GM23248 (cell line): ENCODE measurements at places on chromosomes 1 and 21.

DNA sequence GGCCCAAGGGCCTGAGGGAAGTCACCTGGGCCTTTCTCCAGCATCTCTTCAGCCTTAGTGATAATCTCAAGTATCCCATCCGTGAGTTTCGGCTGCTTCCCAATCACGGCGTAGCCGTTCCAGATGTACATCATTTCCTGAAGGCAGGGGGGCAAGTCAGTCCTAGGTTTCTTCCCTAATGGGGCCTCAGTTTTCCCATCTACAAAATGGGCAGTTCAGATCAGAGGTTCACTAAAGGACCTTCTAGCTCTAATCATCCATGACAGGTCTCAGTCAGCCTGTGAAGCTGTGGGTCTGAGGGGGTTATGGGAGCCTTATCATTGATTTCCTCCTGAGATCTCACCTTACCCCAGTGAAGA is 39.9 kb downstream of the TTC39A start:
- H3K4me1 ChIP-seq, result no peaks in the 10 kb centered on the region
- DNase-seq, result no peak
- H3K27ac ChIP-seq, result no peak overlapping the region
- no peaks in the 10 kb centered on the region for H3K27me3 ChIP-seq
- no peak overlapping the region for H3K4me3 ChIP-seq

DNA sequence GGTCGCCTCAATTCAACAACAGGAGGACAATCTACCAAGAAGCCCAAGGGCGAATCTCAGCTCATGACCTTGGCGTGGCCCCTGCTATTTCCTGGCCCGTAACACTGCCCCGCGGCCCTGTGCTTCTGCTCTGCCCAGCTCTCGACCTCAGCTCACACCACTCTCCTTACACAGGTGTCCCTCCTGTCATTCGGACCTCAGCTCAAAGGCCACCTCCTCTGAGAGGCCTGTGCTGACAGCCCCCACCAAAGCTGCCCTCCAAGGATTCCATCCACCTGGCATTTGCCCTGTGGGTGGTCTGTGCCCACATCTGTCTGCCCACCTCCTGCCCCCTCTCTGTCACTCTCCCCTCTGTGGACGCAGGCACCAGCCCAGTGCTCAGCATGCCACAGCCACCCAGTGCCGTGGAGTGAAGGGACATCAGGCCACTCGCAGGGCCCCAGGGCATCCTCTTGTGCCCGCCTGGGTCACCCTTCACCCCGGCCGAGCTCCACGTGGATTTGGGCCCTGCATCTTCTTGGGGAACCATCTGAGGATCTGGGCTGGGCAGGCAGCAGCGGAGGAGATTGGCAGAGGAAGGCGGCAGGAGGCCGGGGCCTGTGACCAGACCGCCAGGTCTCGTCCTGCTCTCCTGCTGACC is 70.3 kb downstream of the DHRS3 start:
- DNase-seq, result no peak
- H3K27me3 ChIP-seq, result no peaks in the 10 kb centered on the region
- H3K4me1 ChIP-seq, result peaks cover 16% of the 10 kb centered on the region
- H3K36me3 ChIP-seq, result no peaks in the 10 kb centered on the region

- peak overlapping the region; percentile 63 for H3K27ac ChIP-seq
- peak; percentile 92 for DNase-seq
- H3K4me3 ChIP-seq, result peak overlapping the region; percentile 74
- H3K27me3 ChIP-seq, result no peaks in the 10 kb centered on the region
- peaks cover 4% of the 10 kb centered on the region; the same call in 1 of the 2 replicates for H3K4me1 ChIP-seq
- H3K36me3 ChIP-seq, result no peaks in the 10 kb centered on the region
Observed at GRCh38 chr1:43454270-43455011, 710 bp upstream of the HYI start.

DNA sequence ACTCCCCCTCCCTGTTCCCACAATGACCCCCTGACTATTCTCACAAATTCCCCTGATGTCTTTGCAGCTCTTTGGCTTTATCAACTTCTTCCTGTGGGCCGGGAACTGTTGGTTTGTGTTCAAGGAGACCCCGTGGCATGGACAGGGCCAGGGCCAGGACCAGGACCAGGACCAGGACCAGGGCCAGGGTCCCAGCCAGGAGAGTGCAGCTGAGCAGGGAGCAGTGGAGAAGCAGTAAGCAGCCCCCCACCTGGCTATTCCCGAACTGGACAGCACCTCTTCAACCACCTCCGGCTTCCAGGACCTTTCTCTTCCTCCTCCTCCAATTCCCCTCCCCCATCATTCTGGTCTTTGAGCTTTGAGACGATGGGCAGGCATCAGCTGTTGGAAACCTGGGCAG is 4.4 kb upstream of the ATXN7L2 start:
- H3K27me3 ChIP-seq, result 0 out of 2 replicates have a peak, but pooled peaks cover 2% of the 10 kb centered on the region
- peaks cover under 1% of the 10 kb centered on the region; the same call in 1 of the 2 replicates for H3K4me1 ChIP-seq
- H3K36me3 ChIP-seq, result no peaks in the 10 kb centered on the region
- H3K27ac ChIP-seq, result no peak overlapping the region
- no peak for DNase-seq

DNA sequence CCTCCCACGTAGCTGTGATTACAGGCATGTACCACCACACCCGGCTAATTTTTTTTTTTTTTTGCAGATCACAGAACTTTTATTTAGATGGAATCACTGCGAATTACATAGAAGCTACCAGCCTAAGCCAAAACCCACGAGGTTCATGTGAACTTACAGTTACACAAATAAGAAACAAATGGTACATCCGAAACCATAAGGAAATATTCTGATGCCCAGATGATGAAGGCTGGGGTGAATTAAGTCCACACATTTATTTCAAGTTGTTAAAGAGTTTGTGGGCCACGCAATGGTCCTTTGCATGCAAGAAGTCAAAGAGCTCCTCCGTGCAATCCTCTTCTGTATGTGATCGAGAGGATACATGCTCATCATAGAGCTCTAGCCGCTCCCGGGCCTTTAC is 328 bp downstream of the UQCRHL start:
- no peaks in the 10 kb centered on the region for H3K36me3 ChIP-seq
- no peak overlapping the region for H3K27ac ChIP-seq
- H3K27me3 ChIP-seq, result no peaks in the 10 kb centered on the region
- no peak for DNase-seq
- H3K4me3 ChIP-seq, result no peak overlapping the region
- H3K4me1 ChIP-seq, result peaks cover 12% of the 10 kb centered on the region

- no peaks in the 10 kb centered on the region for H3K27me3 ChIP-seq
- H3K4me1 ChIP-seq, result no peaks in the 10 kb centered on the region
- H3K36me3 ChIP-seq, result no peaks in the 10 kb centered on the region
- no peak overlapping the region for H3K4me3 ChIP-seq
- DNase-seq, result no peak
Observed at GRCh38 chr1:232561381-232561780, 68.6 kb downstream of the SIPA1L2 start.

DNA sequence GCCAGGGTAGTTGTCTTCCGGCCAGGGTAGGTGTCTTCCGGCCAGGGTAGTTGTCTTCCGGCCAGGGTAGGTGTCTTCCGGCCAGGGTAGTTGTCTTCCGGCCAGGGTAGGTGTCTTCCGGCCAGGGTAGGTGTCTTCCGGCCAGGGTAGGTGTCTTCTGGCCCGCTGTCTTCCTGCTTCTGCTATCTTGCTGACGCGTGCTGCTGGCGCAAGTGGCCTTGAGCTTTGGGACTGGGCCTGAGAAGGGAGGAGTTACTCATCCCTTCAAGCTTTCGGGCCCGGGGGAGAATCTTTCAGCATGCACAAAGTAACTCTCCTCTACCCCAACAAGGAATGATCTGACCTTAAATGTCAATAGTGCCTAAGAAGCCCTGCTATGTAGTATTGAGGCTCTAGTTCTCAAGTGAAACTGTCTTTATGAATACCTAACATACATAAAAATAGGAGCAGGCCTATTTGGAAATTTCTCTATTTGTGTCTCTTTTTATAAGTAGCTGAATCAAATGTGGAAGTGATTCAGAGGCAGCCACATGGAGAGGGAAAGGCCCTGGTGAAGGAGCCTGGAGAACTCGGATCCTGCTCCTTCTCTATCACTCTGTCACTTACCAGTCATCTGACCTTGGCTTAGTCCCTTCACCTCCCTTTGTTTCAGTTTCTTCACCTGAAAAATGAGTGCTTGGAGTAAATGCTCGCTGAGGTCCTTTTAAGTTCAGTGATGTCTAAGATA is 65.6 kb downstream of the RGL1 start:
- peaks cover 38% of the 10 kb centered on the region for H3K4me1 ChIP-seq
- peak overlapping the region; percentile 83 for H3K27ac ChIP-seq
- no peaks in the 10 kb centered on the region for H3K36me3 ChIP-seq
- H3K27me3 ChIP-seq, result no peaks in the 10 kb centered on the region
- peak overlapping the region; percentile 17; the same call in 1 of the 2 replicates for H3K4me3 ChIP-seq

GRCh38 chr1:117605164-117605773 is 579 bp upstream of the TENT5C start:
- H3K36me3 ChIP-seq, result no peaks in the 10 kb centered on the region
- no peaks in the 10 kb centered on the region for H3K4me1 ChIP-seq
- H3K27me3 ChIP-seq, result 0 out of 2 replicates have a peak, but pooled peaks cover 10% of the 10 kb centered on the region
- H3K27ac ChIP-seq, result no peak overlapping the region
- DNase-seq, result peak; percentile 50

- no peak overlapping the region for H3K27ac ChIP-seq
- H3K27me3 ChIP-seq, result no peaks in the 10 kb centered on the region
- no peaks in the 10 kb centered on the region for H3K36me3 ChIP-seq
- peak; percentile 66 for DNase-seq
- H3K4me3 ChIP-seq, result no peak overlapping the region
- peaks cover 38% of the 10 kb centered on the region for H3K4me1 ChIP-seq
Observed at GRCh38 chr21:41750051-41750450, 16.8 kb downstream of the RIPK4 start.

DNA sequence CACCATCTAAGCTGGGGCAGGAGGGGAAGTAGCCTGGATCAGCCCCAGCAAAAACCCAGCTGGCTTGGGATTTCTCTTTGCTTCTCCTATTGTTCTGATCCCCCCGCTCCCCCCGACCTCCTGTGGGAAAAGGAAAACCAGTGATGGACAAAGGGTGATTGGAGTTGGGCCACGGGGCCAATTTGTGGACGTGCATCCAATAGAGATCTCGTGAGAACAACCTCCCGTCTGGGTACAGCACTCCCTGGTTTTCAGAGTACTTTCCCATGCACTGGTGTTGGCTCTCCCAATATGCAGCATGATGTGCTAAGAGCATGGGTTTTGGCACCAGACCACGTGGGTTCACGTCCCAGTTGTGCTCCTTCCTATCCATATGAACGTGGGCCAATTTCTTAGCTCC is 9.0 kb downstream of the BLACAT1 start:
- DNase-seq, result no peak
- H3K27me3 ChIP-seq, result peaks cover 18% of the 10 kb centered on the region; the same call in 1 of the 2 replicates
- H3K4me3 ChIP-seq, result no peak overlapping the region

DNA sequence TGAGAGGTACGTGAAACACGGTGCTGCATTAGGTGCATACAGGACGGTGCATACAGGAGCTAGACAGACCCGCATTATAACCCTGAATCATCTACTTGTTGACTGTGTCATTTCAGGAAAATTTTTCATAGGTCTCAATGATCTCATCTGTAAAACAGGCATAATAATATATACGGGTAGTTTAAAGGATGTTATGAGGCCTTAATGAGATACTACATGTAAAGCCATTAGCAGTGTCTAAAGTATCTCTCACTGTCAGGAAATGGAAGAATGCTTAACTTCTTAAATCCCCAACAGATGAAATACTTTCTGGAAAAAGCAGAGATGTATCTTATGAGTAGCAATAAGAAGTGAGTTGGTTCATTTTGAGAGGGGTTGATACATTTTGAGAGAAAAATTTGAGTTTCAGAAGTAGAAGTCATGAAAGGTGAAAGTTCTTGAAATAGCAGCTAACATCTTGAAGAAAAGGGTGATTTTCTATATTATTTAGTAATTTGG is 669.6 kb downstream of the PTPRC start:
- H3K27ac ChIP-seq, result no peak overlapping the region
- H3K36me3 ChIP-seq, result no peaks in the 10 kb centered on the region
- H3K4me3 ChIP-seq, result no peak overlapping the region

DNA sequence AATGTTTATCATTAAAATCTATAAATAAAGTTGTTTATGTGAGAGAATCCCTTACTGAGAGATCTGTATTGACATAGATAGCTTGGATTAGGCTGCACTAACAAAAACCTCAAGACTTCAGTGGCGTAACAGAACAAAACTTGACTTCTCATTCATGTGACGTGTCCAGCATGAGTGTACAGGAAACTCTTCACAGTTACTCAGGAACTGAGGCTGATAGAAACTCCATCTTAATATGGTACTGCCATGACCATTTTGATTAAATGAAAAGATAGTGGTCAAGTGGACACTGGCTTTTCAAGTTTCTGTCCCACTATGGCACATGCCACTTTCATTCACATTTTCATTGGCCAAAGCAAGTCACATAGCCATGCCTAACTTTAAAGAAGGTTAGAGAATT is 3.7 kb downstream of the ST3GAL3 start:
- H3K27me3 ChIP-seq, result no peaks in the 10 kb centered on the region
- peak overlapping the region; percentile 49 for H3K4me3 ChIP-seq
- H3K36me3 ChIP-seq, result no peaks in the 10 kb centered on the region
- peak; percentile 94 for DNase-seq

DNA sequence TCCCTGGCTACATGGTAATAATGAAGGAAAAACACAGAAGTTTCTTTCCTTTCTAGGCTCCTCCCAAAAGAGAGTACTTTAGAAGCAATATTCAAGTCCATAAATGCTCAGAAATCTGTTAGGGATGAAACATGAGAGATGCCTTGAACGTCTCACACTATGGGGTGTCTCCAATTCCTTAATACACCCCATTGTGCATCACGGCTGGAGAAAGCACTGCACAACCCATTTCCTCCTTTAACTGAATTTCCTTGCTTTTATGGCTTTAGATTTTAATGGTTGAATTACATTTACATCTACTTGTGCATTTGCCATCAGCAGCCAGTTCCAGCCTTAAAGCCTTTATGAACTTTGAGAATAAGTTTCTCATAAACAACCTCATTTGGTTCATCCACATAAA is 498.9 kb upstream of the PTBP2 start:
- H3K4me1 ChIP-seq, result no peaks in the 10 kb centered on the region
- H3K4me3 ChIP-seq, result no peak overlapping the region
- no peaks in the 10 kb centered on the region for H3K27me3 ChIP-seq
- DNase-seq, result no peak

DNA sequence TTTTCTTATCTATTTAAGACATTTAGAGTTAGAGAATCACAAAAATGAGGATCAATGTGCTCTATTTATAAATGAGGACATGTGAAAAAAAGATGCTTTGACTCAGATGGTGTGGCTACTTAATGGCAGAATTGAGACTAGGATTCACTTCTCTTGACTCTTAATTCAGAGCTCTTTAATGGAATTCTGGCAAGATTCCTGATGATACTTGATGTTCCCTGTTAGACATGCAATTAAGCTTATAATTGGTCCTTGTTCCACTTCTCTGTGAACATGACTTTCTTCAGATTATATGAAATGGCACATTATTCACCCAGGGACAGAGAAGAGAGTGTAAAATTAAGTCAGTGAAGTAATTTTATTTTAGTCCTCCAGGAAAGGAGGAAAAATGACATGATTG is 165.3 kb downstream of the LRRC7 start:
- no peak for DNase-seq
- H3K27ac ChIP-seq, result no peak overlapping the region
- H3K27me3 ChIP-seq, result no peaks in the 10 kb centered on the region
- H3K36me3 ChIP-seq, result no peaks in the 10 kb centered on the region
